ENCODE measurements at places on chromosomes 2 and 18.
A peak's percentile ranks its signal among the peaks of the same experiment; 100 is the strongest.

DNA sequence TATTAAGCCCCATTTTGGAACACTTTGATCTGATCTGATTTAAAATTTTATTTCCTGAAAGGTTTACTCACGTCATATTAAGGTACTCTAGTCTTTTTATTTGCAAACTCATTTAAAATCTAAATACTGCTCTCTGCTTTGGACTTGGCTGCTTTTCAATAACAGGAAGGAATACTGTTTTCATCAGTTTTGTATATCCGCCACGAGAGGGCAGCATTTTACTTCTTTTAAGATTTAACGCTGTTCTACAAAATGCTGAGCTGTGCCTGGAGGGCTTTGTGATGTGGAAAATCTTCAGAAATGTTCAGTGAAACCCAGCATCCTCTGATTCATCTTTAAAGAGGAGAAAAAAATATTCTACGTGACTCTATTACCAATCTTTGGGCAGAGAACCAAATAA, 37.5 kb upstream of the SLC38A11 start:
- peak; percentile 82 for DNase-seq

GRCh38 chr2:113685471-113685870, 58.4 kb downstream of the RABL2A start:
- no peak for DNase-seq

DNA sequence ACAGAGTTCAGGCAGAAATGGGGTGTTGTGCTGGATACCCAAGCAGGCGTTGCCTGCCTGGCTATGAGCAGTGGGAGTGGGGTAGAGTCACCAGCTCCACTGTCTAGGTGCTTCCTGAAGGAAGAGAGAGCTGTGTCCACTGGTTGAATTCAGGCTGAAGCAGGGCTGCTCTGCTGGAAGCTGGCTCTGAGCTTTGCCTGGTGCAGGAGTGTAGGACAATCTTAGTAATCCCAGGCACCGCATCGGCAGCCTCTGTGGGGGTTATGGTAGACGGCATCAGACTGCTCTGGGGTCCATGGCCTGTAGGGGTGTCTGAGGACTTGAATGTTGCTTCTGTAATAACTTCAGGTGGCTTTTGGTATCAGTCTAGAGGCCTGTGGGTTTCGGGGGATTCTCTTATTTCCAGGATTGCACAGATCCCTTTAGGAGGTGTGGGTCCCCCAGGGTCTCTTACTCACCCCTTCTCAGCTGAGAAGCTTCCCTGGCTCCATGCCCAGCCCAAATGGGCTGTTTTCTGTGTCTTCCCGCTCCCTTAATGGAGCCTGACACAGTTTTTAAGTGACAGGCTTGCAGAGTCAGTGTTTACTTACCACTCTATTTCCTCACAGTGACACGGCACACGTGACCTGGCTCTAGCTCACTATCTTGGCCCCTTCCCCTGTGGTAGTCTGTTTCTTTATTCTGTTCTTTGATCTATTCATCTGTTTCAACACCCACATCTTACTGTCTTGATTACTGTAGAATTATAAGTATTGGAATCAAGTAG, 644.3 kb downstream of the CBLN2 start:
- DNase-seq, result no peak

DNA sequence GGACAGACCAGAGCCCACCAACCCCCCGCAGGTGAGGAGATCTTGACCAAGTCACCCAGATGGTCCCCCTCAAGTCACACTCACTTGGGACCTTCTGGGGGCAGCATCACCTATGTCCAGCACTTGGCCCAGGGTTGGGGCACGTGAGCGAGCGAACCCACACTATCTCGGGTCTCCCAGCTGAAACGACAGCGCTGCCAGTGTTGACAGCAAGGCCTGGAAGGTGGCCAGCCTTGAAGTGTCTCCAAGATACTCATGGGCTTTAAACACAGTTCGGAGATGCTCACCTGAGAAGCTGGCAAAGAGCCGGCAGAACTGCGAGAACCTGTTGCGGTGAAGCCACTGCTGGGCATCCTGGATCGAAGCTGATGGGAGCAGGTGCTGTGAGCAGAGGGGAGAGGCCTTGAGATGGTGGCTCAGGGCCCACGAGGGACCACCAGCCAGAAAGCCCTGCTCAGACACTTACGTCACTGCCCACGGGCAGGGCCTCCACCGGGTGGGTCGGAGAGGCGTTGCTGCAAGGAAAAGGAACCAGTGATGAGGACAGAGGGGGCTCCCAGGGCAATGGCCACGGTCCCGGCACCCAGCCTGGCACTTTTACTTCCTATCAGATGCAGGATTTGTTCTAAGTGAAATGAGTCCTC, 47.5 kb downstream of the TFCP2L1 start:
- no peak for DNase-seq

GRCh38 chr2:48600204-48600813, 17.3 kb upstream of the GTF2A1L start:
- DNase-seq, result peak; percentile 10

DNA sequence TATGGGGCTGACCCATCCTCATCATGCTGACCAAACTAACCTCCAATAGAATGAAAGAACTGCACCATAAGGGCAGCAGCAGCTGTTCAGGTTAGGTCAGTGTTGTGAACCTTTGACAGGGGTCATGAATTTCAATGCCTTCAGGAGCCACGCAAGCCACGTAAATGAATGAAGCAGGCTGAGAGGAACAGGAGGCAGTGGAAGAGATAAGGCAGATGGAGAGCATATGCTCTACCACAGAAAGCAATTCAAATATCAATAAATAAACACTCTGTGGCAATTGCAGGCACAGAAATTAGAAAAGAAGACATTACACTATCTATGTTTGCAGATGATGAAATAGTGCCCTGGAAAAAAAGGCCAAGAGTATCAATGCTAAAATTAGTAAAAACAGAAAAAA, 56.3 kb downstream of the SCG2 start:
- no peak for DNase-seq

GRCh38 chr18:34611904-34612303, 98.2 kb upstream of the DTNA start:
- DNase-seq, result no peak

- DNase-seq, result no peak
Measured at GRCh38 chr2:47327295-47327694, 75.7 kb upstream of the MSH2 start.

DNA sequence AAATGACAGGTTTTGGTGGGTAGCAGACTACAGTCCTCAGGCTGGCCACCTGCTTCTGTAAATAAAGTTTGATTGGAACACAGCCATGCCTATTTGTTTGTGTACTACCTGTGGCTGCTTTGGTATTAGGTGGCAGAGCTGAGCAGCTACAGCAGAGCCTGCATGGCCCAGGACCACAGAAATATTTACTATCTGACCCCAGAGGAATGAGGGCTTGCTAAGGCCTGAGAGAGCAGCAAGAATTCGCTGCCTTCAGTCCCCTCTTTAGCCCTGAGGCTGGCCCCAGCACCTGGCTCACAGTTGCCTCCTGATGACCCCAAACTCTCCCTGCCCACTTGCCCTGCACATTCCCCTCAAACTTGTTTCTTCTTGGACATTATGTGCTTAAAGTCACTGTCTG, 32.5 kb downstream of the POLR1A start:
- DNase-seq, result no peak

GRCh38 chr2:38653380-38653714, 12.6 kb upstream of the GALM start:
- no peak for DNase-seq

GRCh38 chr2:20509770-20510490, 63.1 kb downstream of the RHOB start:
- DNase-seq, result no peak

GRCh38 chr18:63138436-63139340, 180.9 kb downstream of the BCL2 start:
- DNase-seq, result no peak

GRCh38 chr2:1822341-1822740, 78.0 kb upstream of the PXDN start:
- no peak for DNase-seq

GRCh38 chr2:232260075-232260474, 118.5 kb upstream of the ALPP start:
- DNase-seq, result no peak

GRCh38 chr2:23525137-23525765, 140.3 kb downstream of the KLHL29 start:
- no peak for DNase-seq

GRCh38 chr2:146124741-146125140, 1604.8 kb upstream of the ZEB2 start:
- no peak for DNase-seq

DNA sequence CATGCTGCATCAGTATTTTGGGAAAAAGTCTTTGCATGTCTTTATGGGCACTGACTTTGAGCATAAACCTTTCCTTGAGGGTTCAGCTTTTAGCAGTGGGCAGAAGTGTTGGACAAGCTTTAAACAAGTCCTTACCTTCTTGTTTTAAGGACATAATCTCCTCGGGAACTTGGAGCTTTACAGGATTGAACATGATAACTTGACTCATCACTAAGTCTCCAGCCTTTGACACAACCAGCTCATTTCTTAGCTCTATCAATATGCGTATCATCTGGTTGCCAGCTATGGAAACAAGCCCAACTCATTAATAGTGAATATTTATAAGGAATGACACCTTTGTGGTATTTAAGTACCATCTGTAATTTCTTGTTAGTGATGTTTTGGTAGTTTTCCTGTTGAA, 21.0 kb upstream of the RAB27B start:
- DNase-seq, result no peak

DNA sequence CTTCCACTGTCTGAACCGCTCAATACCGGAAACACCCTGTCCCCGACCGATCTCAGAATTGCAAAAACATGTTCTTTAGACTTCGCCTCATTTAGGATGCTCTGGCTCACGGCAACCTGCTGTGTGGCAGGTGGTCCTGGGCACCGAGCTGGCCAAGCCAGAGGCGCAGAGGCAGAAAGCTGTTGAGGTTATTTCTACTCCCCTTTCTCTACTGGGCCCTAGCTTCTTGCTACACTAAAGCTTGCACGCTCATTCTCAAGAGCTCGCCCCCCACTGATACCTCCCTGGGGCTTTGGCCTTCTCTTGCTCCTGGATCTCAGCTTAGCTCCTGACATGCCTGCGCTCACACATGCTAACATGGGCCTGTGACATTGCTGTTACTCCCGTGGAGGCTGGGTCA, 417.4 kb downstream of the LPIN1 start:
- DNase-seq, result no peak

DNA sequence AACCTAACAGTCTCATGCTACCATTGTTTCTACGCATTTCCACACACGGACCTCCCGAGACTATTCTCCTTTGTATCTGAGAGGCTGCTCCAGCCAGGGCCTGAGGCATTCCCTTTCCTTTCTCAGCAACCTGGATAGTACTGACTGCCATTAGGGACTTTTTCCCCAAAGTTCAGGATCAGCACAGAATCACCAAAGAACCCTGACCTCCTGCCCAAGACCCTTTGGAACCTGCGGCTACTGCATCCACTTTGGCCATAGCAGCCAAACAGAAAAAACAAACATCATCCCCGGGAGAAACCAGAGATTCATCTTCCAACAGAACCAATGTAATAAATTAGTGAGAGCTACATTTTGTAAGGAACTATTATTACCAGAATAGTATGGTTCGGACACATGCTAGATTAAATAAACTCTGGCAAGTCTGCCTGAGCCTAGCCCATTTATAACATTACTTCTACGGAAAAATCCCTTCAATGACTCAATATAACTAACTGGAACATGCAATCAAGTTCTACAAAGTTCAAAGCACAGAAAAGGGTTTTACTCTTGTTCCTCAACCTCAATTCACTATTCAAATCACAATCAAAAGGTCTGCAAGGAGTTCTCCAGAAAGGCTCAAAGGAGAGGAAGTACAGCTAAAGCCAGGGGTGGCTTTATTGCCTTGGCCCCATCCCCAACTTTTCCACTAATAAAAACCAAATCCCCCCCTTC, 51.8 kb downstream of the LPIN2 start:
- DNase-seq, result no peak

- DNase-seq, result no peak
Measured at GRCh38 chr2:110099471-110100225, 16.0 kb downstream of the MALL start.

DNA sequence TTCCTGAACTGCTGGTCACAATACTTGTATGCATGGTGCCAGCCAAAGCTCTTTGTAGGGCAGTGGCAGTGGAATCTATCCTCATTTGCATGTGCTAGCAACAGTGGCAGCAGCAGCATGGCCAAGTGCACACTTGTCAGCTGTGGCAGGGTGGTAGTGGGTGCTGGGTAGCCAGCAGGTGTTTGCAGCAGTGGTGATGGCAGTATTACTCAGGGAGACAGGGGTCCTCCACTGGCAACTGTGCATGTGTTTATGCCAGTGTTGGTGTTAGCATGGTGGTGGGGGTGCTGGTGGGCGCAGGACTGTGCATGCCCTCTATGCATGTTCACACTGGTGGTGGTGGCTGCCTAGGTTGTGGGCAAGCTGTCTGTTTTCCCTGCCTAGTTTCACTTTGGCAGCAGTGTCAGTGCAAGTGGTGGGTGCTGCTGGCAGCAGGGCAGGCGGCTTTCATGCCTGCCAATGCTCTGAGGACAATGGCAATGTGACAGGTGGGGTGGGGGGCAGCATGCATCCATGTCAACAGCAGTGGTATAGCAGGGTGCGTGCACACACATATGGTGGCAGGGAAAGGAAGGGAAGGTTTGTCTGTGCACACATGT, 41.2 kb downstream of the GALNT13 start:
- no peak for DNase-seq

GRCh38 chr2:33619028-33619427, 19.9 kb upstream of the FAM98A start:
- no peak for DNase-seq

DNA sequence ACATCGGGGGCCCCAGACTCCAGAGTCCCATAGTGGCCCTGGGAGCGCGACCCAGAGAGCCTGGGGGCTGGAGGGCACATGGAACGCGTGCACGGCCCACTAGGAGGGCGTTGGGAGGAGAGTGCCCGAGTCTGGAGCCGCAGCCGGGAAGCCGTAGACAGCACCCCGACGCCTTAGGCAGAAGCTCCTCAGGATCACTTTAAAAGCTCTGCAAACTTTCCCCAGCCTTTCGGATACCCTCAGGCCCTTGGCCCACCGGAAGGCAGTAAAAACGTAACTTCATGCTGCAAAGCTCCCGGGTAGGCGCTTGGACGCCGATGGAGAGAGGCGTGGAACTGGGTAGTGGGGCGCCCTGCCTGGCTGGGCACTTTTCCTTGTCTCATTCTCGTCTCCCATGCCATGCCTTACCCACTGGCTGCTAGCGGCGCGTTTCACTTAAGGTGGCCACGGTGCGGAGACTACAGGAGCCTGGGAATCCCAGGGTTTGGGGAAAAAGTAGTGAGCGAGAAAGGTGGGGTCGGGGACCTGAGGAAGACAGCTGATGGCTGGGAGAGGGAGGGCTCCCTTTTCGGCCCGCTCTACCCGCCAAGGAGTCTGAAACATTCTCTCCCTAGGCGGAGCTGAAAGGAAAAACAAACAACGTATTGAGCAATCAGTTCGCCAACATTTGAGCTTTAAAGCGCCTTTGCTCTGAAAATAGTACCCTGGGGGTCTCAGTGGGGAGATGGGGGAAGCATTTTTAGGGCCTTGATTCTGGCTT, 141.8 kb downstream of the MEIS1 start:
- DNase-seq, result no peak

DNA sequence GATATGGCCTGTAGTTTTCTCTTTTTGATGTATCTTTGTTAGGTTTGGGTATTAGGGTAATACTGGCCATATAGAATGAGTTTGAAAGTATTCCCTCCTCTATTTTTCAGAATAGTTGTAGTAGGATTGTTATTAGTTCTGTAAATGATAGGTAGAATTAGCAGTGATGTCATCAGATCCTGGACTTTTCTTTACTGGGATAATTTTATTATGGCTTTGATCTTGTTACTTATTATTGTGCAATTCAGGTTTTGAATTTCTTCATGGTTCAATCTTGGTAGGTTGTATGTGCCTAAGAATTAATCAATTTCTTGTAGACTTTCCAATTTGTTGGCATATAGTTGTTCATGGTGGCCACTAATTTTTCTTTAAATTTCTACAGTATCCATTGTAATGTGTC, 916.6 kb downstream of the CCDC85A start:
- no peak for DNase-seq

GRCh38 chr2:100062336-100062735, 80.1 kb downstream of the AFF3 start:
- no peak for DNase-seq
